ENCODE measurements at places on chromosomes 5 and 9. TPM values are rescaled to one million over a fixed set of nuclear protein-coding genes. Genes with fewer than 3 reads are reported as not detected.

- DNase-seq = no peak
These were observed 597.8 kb downstream of the EFNA5 start for GRCh38 chr5:107072967-107073366.

DNA sequence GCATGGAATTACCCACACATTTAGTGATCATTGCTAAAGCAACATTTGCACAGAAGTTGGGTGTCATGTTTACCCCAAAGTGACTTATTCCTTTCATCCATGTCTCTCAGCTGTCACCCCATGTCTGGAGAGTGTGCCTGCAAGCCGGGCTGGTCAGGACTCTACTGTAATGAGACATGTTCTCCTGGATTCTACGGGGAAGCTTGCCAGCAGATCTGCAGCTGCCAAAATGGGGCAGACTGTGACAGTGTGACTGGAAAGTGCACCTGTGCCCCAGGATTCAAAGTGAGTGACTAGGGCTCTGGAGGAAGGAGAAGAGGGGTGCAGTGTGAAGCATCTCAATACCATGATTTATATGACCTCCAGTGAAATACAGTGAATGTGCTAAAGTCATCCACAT lies 99.9 kb upstream of the PRRC1 start:
- DNase-seq = no peak

- no peak for DNase-seq
These were observed 14.1 kb downstream of the ALDH1B1 start for GRCh38 chr9:38406476-38407186.

DNA sequence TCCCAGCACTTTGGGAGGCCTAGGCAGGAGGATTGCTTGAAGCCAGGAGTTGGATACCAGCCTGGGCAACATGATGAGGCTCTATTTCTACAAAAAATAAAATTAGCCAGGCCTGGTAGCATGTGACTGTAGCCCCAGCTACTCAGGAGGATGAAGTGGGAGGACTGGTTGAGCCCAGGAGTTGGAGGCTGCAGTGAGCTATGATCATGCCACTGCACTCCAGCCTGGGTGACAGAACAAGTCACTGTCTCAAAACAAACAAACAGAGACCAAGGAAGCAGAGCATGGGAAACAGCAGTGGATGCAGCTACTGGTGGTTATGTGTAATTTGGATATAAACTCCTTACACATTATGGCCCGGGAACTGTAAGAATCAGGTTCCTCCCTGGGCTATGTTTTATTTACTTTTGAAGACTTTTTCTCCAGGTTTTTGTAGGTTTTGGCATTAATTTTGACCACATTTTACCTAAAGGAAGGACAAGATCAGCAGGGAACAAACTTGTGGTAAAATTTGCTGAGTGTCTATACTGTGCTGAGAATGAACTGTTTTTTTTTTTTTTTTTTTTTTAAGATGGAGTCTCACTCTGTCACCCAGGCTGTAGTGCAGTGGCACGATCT lies 8.3 kb downstream of the KIF2A start:
- DNase-seq = no peak

DNA sequence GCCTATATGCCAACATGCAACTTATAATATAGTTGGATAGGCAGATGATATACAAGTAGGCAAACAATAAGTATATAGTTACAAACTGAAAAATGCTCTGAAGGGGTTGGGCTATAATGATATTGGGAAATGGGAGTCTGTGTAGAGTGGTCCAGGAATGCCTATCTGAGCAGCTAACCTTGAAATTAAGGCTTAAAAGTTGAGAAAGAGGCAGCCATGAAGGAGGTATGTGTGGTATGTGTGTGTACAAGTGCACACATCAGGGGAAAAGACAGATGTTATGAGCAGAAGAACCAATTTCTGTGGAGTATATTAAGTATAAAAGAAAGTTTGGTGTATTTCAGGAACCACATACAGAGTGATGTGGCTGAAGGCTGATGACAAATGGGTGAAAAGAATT lies 154.9 kb upstream of the PAPPA start:
- no peak for DNase-seq

- no peak for DNase-seq
These were observed 20.5 kb upstream of the EEIG1 start for GRCh38 chr9:128001151-128001778.

DNA sequence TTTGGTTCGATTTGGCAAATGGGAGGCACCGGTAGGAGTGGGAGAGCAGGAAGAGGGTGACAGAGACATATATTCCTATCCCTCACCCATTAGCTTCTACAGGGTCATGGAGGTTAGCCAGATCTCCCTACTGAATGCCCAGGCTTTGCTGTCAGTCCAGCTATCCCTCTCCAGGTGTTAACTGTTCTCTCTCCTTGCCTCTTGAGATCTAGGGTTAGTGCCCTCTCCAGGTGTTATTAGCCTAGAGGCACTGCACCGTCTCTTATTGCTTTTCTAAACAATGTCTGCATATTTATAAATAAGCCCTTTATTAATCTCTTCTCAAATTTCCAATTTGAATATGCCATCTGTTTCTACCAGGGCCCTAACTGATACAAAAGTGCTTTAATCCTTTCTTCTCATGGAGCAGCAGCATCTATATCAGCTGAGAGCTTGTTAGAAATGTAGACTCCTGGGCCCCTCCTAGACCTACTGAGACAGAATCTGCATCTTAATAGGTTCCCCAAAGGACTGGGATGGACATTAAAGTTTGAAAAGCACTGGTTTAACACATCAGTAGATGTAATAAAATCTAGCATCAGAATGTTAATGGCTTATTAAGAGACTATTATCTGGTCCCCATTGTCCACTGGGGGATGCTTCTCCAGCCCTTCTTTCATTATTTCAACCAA lies 322.5 kb upstream of the SLC24A2 start:
- DNase-seq = no peak

- DNase-seq = no peak
These were observed 59.4 kb upstream of the ICE1 start for GRCh38 chr5:5363045-5363444.

Gene CLK4
- 43.3 TPM for total RNA-seq

- no peak for DNase-seq
These were observed 257.9 kb downstream of the MAN2A1 start for GRCh38 chr5:109947667-109948066.
